ENCODE measurements at places on chromosomes 7 and 10.

- DNase-seq: peak; percentile 62
Observed at GRCh38 chr7:108415821-108416536, 40.3 kb downstream of the NRCAM start.

GRCh38 chr10:119493155-119493554 lies 49.4 kb downstream of the RGS10 start:
- no peak for DNase-seq

DNA sequence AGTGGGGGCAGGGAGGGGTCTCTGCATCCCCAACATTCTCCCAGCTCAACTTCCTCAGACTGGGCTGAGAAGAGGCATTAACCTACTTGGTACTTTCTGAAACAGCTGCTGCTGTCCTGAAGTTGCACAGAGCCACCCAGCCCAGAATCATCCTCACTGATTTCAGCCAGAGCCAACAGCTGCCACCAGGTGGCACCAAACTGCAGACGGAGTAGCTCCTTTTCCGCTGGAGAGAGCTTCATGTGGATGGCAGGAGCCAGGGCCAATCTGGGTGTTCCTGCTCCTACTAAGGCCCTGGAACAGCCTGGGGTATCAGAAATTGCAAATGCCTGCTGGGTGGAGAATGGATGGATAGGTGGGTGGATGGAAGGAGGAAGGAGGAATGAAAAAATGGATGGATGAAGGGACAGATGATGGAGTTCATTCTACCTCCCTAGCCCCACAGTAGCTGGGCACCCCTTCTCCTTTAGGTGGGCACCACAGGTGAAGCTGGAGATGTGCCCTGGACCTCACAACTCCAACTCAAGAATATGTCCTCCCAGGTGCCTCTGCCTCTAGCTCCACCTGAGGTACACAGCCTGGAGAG lies 11.8 kb upstream of the DRGX start:
- DNase-seq: peak; percentile 83

- no peak for DNase-seq
Observed at GRCh38 chr7:47103498-47104205, 478.3 kb downstream of the TNS3 start.

GRCh38 chr10:27531336-27531847 lies 27.3 kb downstream of the RAB18 start:
- DNase-seq: no peak

DNA sequence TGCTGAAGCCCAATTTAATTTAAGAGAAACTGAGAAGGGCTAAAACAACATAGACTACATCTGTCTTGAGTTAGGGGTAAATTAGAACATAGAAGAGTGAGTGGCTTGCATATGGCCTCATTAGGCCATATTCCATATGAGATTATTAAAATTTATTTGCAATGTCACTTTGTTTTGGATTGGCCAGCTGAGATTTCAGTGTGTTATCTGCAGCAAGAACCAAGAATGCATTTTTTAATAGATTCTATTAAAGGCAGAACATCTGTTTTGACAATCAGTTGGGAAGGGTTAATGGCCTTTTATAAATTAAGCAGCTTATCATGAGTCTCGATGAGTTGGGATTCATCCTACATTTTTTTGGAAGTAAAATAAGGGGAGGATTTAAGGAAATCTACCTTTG lies 236.2 kb downstream of the DGKB start:
- no peak for DNase-seq

- no peak for DNase-seq
Observed at GRCh38 chr10:48627984-48628609, 23.2 kb upstream of the ARHGAP22 start.

DNA sequence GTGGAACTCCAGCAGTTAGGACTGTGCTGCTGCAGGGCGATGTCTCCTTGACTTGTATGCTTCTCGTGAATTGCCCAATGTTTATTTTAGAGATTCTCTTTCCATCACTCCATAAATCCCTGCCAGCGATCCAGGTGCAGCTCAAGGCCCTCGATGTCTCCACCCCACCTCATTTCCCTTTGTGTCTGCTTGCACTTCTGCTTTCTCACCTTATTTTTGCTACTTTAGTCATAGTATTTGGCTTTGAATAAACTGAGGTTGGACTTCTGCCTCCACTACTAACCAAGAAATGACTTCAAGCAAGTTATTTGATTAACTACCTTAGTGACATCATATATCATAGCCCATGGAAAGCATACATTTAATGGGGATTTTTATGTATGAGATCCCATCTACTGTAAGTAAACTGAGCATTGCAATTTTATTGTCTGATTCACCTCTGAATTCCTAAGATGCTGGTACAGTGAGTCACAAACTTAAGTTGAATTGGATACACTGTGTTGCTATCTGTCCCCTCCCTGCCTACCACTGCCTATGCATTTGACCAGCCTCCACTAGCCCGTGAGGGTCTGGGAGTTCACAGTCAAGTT lies 255.8 kb downstream of the ABCA13 start:
- no peak for DNase-seq

- DNase-seq: no peak
Observed at GRCh38 chr7:116950889-116951351, 2.4 kb upstream of the ST7 start.

DNA sequence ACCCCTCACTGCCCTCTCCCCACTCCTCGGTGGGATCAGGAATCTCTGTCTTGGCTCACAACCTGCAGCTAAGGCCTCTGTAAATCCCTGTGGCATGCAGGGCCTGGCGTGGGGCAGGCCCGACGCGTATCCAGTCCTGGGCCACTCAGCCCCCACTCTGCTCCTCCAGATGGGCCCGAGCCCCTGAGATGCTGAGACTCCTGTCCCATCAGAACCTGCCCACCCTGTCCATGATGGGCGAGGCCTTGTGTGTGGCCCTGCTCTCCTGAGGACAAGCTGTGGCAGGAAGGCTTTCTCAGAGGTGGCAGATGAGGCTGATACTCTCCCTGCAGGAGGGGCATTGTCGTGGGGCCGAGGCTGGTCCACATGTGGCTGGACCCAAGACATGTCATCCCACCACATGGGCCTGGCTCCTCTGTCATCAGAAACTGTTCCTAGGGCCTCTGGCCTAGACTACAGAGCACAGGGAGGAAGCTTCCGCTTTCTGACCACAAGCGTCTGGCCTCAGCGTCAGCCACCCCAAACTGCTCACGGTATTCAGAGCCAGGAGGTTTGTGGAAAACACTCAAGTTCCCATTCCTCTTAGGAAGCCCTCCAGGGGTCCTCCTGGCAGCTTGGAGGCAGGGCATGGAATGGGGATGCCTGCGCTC lies 6.0 kb downstream of the ALOX5 start:
- peak; percentile 37 for DNase-seq

DNA sequence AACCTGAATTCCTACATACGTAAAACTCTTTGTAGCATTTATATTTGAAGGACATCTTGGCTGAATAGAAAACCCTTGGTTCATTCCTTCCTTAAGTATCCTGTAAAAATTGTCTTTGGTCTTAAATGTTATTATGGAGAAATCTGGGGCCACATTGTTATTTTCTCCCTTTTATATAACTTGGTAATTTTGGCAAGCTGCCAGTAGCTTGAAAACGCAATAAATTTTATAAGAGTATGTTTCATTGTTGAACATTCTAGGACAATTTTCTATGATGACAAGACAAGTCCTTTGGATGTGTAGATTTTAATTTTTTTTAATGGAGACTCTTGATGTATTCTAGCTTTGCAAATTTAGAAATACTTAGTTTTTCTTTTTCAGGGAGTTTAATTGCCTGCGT lies 191.9 kb downstream of the ABCA13 start:
- DNase-seq: no peak

DNA sequence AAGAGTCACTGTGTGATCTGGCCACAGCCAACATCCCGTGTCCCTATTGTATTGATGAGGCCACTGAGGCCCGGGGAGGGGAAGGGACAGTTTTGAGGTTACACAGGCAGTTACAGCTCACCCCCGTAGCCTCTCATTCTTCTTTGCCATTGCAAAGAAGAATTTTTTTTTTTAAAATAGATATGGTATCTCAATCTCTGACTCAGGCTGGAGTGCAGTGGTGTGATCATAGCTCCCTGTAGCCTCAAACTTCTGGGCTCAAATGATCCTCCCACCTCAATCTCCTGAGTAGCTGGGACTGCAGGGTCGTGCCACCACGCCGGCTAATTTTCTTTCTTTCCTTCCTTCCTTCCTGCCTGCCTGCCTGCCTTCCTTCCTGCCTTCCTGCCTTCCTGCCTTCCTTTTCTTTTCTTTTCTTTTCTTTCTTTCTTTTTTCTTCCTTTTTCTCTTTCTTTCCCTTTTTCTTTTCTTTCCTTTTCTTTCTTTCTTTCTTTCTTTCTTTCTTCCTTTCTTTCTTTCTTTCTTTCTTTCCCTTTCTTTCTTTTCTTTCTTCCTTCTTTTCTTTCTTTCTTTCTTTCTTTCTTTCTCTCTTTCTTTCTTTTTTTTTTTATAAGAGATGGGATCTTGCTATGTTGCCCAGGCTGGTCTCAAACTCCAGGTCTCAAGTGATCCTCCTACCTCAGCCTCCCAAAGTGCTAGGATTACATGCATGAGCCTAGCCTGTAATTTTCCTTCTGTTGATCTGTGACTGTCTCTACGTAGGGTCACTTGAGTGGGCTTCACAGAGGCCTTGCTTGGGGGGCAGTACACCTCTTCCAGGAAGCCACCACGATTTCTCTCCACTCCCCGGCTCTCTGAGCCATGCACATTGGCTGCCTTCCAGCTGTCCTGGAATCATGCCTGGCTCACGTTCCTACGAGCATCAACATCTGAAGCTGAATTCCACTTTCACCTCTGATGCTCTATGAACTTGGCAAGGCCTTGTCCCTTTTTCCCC lies 31.3 kb downstream of the TMEM270 start:
- DNase-seq: peak; percentile 50

DNA sequence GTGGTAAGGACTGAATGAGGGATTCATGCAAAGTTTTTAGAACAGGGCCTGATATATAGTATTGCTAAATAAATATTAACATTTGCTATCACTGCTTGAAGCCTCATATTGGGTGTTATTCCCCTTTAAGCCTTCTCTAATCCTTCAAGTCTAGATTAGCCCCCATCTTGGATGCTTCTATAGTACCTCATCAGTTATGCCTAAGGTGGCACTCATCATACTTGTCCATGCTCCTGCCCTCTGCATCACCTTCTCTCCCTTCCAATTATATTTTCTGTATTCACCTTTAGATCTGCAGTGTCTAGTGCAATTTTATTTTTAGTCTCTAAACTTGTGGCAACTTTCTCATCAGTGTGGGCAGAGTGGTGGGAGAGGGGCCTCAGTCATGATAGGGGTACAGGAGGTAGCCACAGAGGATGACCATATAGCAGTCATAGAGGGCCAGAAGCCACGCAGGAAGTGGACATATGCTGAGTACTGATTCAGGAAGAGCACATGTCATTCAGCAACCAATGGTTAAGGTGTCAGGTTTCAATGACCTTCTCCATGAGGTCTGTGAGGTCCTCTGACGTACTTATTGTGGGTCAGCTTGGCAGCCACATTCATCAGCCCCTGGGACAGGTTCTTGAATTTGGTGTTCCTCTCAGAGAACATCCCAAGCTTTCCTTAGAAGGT lies 2.5 kb downstream of the ENTPD1 start:
- no peak for DNase-seq

- DNase-seq: no peak
Observed at GRCh38 chr7:50303335-50304128, 984 bp upstream of the IKZF1 start.

DNA sequence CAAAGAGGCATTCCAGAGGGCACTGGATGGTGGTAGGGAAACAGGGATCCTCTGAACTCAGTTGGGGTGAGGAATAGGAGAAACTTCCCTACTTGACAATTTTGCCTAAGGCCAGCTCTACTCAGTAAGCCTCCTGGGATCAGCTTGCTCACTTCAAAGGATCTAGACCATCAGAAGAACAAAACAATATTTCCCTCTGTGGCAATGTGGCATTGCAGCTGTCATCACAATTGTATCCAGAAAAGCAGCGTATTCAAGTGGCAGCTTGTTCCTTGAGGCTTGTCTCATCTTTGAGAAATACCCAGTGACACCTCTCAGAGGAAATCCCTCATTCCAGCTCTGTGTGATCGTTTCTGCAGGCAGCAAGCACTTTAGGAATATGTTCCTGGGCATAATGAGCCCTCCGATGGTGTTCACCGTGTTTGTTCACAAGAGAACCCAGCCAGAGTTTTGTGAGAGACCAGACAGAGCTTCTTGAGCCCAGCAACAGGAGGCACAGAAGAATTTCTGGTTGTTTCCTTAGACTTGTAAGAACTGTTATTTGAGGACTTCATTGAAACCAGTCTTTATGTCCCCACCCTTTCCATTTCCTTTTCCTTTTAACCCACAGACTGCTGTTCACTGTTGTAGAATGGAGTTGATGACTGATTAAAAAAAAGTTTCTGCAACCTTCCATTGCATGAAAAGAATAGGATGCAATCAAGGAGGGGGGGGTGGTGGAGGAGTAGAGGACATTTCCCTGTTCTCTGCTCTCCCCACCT lies 747.3 kb downstream of the LRMDA start:
- peak; percentile 40 for DNase-seq

- DNase-seq: peak; percentile 90
Observed at GRCh38 chr7:79452032-79452494, 1.4 kb downstream of the MAGI2 start.

DNA sequence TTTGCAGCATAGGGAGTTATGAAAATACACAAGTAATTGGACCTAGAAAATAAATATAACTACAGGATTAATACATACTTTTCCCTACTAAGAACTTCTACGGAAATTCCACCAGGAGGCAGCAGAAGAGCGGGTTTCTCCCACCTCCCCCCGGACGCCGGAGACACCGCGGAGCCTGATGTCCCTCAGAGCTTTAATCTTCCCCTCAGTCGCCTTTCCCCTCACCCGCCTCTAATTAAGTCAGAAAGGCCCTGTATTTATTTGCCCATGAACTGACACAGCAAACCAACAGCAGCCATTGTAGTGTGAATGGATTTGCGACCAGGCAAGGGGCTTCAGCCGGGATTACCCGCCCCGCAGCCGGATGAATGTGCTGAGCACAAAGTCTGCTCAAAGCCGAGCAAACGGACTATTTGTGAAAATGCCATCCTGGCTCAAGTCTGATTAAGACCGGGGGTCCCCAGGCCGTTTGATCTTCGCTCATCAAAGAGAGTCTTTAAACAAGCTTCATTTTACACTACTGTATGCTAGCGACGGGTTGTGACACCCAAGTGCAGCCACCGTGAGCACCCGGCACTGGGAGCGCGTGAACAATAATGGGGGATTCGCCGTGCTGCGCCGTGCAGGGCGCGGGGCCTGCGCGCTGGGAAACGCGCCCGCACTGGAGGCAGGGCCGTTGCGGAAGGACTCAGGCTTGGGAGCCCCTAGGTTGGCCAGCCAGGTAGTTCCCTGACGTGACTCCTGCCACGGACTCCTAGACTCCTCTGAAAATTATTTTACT lies 5.6 kb upstream of the DKK1 start:
- DNase-seq: peak; percentile 81

DNA sequence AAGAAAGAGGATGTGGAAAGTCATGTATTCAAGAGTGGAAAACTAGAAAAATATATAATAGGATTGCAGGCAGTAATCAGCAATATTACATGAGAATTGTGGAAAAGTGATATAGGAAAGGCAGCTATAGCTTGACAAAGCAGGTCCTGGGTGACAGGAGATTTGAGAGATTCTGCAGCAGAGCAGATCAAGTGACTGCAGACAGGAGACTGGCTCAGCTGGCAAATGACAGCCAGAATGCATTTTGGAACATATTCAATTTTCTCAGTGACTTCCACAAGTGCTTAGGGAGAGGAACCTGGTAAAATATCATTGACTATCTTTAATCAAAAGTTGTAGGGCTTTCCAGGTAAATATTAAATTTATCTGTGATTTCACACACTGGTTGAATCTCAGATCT lies 260.5 kb upstream of the CACNA2D1 start:
- DNase-seq: no peak

Data from umbilical cord (tissue), 2 donors.